Left lobe of liver (tissue), 2 donors: ENCODE measurements at places on chromosomes 16 and 17.

DNA sequence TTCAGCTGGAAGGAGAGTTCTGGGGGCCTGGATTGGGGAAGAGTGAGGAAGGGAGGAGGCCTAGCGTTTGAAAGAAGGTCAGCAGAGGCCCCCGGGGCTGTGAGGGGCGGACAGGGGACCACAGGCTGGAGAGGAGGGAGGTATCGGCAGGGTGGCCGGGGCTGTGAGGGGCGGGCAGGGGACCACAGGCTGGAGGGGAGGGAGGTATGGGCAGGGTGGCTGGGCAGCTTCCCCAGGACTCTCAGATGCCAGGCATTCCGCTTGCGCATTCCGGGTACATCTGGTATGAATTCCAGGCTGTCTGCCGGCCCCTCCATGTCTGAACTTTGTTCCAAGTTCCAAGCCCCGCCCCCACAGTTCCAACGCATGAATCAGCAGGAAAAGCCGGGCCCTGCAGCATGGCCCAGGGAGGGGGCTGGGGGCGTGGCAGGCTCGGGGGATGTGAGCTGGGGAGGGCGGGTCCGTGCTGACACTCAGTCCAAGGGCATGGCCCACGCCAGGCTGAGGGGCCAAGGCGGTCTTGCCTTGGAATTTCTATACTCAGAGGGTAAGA lies 4.3 kb upstream of the TLCD2 start:
- peak; percentile 98 for DNase-seq

DNA sequence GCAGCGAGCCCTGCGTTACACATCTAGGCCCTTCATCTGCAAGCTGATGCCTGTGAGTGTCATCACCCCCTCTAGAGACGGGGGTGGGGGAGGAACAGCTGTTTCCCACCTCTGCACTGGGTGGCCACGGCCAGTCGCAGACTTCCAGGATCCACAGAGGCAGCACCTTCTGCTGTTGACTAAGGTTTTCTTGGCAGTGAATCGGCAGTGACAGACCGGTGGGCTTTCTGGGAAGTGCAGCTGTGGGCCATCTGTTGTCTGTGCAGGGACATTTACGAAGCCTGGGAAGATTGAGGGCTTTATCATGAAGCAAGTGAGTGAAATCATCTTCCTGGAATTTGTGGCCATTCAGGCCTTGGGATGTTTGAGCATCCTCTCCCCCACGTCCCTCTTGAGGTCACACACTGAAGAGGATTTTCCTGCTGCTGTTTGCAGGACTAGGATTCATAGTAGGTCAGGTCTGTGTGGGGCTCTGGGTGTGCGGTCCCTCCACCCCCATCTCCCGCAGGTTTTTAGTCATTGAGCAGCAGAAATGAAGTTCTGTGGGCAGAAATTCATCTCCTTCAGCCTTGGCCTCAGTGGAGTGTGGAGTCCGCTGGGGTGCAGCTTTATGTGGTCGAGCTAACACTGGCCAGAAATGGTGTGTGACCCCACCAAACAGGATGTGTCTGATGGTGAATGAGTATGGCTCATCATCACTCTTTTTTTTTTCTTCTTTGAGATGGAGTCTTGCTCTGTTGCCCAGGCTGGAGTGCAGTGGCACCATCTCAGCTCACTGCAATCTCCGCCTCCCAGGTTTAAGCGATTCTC lies 12.0 kb downstream of the PGS1 start:
- no peak for DNase-seq

- DNase-seq: no peak
Observed at GRCh38 chr17:27807567-27808470, 7.5 kb upstream of the NOS2 start.

DNA sequence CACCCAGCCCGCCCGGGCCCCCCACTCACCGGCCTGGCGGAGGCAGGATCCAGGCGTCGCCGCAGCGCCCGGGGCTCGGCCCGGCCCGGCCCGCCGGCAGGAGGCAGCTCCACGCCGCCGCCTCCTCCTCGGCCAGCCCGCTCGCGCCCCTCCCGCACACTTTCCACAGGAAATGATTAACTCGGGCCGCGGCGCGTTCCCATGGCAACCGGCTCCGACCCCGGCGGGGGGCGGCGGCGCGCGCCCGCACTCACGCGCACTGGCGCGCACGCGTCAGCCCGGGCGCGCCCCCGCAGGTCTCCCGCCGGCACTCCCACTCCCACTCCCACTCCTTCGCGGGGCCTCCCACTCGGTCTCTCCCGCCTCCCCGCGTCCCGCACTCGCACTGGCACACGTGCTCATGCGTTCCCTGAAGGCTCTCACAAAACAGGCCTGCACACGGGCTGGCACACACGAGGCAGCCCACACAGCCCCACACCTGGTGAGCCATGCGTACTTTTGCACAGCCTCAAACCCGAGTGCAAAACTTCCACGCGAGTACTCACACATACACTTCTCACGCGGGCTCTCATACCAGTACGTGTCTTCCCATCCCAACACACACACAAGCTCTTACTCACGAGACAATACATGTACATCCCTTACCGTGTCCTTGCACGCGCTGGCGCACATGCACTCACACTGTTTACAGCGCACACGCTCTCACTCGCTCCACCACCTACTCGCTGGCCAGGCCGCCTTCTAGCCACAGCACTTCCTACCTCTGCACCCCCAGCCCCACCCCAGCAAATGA lies at the start of gene KIFC3:
Gene KIFC3 (minus strand): TSS at position 151 of the 793 bp plus-strand sequence. CDS start 4,248 bp downstream, outside the sequence.
- peak; percentile 87 for DNase-seq

DNA sequence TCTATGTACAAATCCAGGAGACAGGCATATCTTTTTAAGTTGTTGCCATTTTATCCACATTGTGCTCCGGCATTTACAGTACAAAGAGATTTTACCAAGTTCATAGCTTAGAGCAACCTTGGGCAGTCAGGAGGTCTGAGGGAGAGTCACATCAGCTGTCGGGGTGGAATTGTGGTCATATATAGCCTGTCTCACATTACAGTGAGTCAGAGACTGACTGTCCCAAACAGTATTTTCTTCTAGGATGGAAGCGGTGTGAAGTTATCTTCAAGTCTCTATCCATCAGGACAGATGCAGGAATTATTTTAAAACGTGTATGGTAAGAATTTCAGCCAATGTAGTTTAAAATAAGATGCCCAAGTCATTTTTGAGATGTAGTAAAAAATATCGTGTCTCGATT lies 53.0 kb downstream of the GPRC5B start:
- no peak for DNase-seq

DNA sequence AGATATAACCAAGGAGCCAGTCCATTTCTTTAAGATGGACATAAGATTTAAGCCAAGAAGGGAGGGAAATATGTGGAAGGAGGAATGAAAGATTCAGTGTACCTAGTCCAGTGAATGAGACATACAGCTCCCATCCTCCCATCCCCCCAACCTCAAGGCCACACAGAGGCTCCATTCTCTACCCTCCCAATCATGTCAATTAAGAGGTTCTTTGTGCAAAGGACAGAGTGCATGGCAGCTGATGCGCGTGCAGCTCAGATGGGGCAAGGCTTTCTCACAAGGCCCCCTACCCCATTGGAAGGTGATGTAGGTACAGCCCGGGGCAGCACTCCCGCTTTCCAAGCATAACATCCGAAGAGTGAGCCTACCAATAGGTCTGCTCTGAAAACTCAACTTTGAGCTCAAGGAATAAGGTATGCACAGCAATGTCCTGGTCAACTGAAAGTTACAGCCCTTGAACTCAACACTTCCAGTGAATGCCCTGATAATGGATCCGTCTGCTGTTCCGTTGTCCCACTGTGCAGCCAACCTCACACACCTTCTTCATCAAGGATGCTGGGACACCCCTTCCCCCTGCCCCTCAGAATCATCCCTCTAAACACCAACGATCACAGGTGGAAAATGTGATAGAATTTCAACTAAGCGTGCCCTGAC lies 458.1 kb downstream of the SOX9 start:
- no peak for DNase-seq

- no peak for DNase-seq
Observed at GRCh38 chr17:8100763-8101162, 13.2 kb upstream of the ALOX12B start.

GRCh38 chr16:84821728-84822689 lies 2.2 kb downstream of the CRISPLD2 start:
- no peak for DNase-seq

DNA sequence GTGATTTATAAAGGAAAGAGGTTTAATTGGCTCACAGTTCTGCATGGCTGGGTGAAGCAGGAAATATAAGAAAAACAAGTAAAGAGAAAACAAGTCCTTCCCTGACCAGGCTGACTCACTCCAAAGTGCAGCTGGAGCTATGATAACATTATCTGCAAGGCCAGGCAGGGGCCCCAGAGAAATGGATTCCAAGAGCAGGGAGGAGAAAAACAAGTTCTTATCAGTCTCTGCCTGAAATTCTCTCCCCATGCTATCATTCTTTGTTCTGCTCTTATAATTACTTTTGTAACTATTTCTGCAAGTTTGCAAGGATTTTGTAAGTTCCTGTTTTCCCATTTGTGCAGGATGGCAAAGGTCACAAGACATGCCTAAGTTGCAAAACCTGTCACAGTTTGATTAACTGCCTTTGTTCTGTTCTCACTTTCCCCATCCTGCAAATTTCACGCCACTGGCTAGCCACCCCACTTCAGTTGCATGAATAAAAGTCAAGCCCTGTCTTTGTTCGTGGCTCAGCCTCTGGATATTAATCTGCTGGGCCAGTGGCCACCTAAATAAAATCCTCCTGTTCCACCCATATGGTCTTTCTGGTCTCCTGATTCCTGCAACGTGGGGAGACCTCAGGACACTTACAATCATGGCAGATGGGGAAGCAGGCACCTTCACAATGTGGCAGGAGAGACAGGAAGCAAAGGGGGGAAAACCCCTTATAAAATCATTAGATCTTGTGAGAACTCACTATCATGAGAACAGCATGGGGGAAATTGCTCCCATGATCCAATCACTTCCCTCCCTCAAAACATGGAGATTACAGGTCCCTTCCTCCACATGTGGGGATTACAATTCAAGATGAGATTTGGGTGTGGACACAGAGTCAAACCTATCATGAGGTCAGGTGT lies 13.1 kb downstream of the ABCA9 start:
- peak; percentile 61 for DNase-seq

GRCh38 chr17:70808596-70808995 lies 639.3 kb downstream of the KCNJ2 start:
- DNase-seq: no peak

DNA sequence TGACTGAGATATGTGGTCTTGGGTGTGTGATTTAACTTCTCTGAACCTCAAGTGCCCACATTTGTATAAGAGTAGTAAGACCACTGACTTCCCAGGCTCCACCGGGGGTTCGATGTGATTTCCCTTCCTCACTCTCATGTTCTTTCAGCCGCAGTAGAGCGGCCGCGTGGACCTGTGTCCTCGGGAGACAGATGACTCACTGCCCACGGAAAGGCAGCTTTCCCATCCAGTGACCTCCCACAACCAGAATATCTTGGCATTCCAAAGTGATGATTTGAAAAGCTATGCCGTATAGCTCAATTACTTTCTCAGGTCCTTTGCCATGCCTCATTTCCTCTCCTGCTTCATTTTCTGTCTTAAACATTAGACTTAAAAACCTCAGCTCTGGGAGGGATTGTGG lies 73.6 kb downstream of the IL21R start:
- DNase-seq: no peak

GRCh38 chr17:16371742-16372141 lies 9.1 kb upstream of the UBB start:
- no peak for DNase-seq

GRCh38 chr16:58842746-58843145 lies 108.6 kb upstream of the GOT2 start:
- DNase-seq: no peak
